ENCODE measurements at places on chromosomes 5 and 9.

DNA sequence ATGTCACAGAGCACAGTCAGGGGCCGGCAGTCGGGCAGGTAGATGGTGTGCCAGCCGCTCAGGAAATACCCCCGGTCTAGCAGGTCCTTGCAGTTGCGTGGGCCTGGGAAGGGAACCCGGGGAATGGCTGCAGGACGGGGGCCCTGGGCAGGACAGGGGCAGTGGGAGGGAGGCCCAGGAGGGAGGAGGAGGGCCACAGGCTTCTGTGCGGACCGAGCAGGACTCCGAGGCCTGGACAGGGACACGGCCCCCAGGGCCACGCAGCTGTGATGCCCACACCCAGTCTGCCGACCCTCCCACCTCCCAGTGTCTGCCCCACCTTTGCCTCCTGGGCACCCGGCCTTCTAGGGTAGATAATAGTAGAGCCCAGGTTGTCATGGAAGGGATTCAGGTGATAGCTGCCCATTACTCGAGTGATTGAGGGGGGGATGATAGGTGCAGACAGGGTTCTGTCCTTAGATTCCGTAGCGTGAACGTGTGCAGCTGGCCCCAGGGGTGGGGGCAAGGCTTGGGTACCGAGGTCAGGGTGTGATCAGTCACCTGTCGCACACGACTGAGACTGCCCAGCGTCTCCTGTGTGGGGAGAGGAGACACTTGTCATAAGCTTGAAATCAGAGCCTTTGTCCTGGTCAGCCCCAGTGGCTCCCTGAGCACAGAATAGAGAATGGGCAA is 4.5 kb downstream of the FCN1 start:
- no peak for DNase-seq

- DNase-seq = no peak
Measured at GRCh38 chr5:65125591-65126541, 355.9 kb downstream of the ADAMTS6 start.

GRCh38 chr5:124080256-124080655 is 568.3 kb downstream of the CSNK1G3 start:
- no peak for DNase-seq

GRCh38 chr5:91535499-91535898 is 152.4 kb upstream of the ARRDC3 start:
- DNase-seq = no peak

GRCh38 chr9:136014924-136015633 is 53.9 kb upstream of the UBAC1 start:
- no peak for DNase-seq

DNA sequence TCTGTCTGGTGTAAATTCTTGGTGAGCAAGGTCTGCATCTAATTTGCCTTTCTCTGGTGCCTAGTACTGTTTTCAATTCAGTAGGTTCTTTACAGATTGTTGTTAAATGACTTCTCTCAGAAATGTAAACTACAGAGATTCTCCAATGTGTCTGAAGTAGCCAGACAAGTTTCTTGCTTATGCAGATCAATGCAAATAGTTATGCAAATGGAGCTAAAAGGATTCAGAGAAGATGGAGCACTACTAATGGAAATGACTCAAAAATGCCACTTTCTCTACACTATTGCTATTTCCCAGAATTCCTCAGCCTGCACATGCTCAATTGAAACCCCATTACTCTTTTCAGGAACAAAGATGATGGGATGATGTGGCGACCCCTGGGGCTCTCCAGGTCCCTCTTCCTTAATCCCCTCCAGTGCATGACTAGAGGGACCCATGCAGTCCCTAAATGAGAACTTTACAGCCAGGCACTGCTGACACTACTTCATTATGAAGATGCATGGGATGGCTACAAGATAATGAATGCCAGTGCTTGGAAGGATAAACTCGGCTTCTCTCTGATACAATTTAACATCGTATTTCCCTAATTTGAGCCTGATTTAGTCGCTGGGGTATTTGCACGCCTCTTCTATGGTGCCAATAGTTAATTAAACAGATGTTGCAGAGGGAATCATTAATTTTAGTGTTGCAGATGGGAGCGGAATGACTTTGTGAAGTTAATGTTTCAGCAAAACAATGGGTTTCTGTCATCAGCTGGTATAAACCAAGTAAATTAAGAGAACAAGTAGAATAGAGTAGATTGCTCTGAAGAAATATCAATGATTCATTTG is 753.2 kb downstream of the TLR4 start:
- no peak for DNase-seq

DNA sequence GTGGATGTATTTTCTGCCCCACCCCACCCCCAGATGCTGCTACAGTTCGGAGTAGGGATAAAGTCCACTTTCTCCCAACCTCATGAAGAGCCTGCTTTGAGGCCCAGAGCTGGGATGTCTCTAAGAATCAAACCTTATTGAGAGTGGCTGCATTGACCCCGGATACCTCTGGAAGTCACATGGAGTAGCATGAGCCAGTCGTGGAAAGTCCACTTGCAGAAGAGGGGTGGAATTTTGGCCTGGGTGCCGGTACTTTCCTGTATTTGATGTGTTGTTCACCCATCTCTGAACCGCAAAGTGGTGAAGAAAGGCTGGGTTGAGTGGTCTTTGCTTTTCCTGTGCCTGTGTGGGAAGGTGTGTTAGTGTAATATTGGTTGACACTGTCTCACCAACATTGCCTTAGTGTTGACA is 3.7 kb downstream of the OTULIN start:
- no peak for DNase-seq

- no peak for DNase-seq
Measured at GRCh38 chr9:19156805-19157204, 29.5 kb upstream of the PLIN2 start.

GRCh38 chr5:100970646-100971255 is 67.7 kb upstream of the ST8SIA4 start:
- DNase-seq = no peak

GRCh38 chr5:118711727-118712126 is 276.6 kb downstream of the DTWD2 start:
- no peak for DNase-seq

DNA sequence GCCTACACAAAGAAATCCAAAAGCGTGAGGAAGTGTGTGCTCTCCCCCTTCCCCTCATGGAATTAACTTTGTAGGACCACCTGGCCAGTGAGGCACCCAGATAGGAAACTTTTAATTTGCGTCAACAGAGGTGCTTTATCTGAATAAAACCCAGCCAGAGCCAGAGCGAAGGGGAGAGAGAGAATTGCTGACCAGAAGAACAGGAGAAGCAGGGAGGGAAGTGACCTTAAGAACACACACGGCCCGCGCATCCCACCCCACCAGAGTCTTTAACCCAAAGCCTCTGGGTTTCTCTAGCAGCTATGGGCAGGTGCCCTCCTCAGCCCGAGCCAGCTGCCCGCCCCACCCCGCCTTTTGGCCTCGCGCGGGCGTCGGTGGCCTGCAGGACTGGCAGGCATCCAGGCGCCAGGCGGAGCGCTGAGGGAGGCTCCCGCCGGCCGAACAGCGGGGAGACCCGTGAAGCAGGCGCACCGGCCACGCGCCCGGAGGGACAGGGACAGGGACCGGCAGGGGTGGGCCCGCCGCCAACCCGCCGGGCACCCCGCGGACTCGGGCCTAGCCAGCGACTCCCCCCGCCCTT is 580 bp downstream of the ERAP1 start:
- DNase-seq = no peak

- no peak for DNase-seq
Measured at GRCh38 chr5:159657771-159658170, 258.5 kb upstream of the ADRA1B start.

DNA sequence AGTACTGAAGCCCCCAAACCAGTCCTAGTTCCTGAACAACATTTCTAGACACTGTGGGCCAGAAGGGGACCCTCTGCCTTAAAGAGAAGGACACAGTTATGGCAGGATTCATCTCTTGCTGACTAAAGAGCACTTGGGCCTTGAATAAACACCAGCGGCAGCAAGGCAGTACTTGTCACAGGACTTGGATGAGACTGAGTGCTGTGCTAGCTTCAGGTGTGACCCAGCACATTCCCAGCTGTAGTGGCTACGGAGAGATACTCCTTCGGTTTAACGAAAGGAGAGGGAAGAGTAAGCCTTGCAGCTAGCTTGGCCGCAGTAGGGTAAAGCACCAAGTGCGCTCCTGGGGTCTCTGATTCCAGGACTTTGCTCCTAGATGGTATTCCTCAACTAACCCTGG is 10.9 kb upstream of the STX17 start:
- no peak for DNase-seq

DNA sequence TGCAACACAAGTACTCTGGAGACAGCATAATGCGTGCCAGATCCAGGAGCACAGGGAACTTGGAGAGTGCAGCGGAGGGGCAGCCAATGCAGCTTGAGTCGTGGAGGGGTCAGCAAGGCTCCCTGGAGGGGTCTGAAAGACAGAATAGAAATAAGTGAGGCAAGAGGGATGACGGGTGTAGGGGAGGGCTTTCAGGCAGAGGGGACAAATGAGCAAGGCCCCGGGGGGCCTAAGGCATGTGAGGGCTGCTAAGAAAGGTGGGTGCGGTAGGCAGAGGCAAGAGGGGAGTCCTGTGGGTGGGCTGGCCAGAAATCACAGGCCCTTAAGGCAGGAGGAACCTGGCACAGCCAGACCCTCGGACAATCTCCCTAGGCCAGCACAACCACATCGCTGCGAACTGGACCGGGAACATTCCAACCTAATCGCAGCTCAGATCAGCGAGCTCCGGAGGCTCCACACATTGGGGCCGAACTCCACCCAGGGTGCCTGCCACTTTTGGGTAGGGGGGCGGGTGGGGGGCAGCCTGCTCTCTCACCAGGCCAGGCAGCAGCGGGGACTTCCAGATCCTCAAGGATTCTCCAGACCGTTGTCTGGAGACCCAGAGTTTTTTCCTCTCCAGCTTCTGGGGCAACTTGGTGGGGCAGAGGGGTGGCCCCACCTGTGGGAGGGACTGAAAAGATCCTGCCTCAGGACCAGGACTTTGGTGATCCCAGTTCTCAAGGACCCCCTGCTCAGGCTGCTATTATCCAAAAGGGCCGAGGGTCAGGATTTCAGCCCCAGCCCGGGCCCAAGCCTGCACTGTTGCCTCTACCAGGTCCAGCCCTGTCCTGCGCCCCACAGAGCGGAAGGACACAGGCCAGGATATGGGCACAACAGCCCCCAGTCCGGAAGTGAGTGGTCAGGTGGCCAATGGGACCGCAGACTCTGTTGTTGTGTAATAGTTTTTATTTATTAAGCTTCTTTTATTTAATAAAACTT is 22.7 kb upstream of the CYSTM1 start:
- DNase-seq = no peak

- no peak for DNase-seq
Measured at GRCh38 chr5:144469106-144469505, 298.4 kb downstream of the KCTD16 start.

GRCh38 chr9:114116126-114116747 is 17.1 kb upstream of the KIF12 start:
- DNase-seq = no peak

GRCh38 chr9:6723881-6724420 is 33.8 kb upstream of the KDM4C start:
- DNase-seq = no peak

DNA sequence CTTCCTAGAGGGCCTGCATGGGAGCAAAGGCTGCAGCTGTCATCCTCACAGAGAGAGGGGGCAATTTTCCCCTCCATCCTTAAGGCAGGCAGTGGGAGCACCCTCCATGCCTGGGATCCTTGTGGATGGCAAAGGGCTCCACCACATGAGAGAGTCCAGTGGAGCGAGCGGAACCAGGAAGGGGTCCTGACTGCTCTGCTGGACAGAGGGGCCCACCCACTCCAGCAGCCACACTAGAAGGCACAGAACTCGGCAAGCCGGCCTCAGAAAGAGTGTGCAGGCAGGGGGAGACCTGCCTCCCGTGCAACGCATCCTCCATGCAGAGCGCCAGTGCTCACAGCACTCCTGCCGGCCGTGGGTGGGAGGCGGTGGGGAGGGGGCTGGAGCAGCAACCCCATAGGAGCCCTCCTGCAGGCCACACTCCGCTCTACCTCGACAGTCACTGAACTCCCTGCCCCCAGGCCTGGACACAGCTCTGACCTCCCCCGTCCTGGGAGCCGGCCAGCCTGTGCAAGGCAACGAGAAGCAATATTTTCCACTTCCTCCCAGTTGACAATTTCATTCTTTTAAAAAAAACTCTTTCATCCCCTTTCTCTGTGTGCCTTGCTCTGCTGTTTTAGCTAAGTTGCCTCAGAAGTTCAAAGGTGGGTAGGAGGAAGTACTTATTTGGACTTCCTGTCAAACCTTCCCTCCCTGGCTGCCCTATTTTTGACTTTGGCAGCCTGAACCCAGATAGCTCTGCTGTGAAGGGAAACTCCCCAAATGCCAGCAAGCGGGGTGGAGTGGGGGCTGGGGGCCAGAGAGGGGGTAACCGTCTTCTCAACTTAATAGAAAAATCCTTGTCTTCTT is 5.3 kb upstream of the LCP2 start:
- DNase-seq = peak; percentile 88

DNA sequence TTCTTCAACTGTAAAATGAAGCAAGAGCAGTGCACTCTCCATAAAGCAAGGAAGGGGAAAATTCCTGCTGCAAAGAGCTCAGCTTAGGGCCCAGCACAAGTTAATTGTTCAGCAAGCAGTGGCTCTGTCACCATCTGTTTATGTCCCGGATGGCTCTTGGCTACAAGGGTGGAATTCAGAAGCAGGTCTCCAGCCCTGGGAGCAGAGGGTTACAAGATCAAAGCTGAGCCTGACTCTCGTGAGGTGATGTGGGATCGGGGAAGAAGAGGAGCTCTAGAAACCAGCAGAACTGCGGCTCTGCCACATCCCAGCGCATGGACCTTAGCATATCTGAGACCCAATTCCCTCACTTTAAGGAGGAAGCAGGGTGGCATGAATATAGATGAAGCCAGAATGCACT is 25.2 kb upstream of the OLFM1 start:
- DNase-seq = no peak

DNA sequence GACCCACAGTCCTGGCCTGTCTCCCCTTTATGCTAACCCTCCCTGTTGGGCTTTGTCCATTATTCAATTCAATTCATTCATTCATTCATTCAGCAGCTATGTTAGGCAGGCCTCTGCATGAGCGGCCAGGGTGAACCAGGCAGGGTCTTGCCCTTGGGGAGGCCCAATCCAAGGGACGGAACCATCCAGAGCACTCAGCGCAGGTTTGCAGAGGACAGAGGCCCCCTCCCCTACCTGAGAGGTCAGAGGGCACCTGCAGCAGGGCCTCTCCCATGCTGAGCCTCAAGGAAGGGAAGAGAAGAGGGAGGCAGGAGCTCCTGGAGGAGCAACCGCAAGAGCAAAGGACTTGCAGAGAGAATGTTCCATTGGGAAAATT is 61.4 kb downstream of the C9orf50 start:
- no peak for DNase-seq

- DNase-seq = no peak
Measured at GRCh38 chr5:43078956-43079355, 38.8 kb upstream of the ANXA2R start.

Data from central memory CD4-positive, alpha-beta T cell (primary cell).